ENCODE measurements at places on chromosomes 3 and 15.

DNA sequence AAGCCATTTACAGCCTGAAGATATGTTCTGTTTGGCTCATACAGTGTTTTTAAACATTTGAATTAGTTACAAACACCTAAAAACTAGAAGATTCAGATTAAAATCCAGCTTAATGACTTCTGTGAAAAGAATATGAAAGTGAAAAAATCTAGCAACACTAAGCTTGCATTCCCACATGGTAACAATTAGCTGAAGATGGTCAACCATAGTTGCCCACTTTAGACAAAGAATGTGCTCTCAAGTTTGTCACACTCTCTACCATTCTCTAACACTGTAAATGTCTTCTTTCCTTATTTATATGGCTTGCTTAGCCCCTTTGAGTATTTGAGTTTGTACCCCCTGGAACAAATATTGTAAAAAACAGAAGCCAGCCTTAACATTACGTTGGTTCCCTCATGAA, 32.7 kb downstream of the HDGFL3 start:
- DNase-seq, result no peak

DNA sequence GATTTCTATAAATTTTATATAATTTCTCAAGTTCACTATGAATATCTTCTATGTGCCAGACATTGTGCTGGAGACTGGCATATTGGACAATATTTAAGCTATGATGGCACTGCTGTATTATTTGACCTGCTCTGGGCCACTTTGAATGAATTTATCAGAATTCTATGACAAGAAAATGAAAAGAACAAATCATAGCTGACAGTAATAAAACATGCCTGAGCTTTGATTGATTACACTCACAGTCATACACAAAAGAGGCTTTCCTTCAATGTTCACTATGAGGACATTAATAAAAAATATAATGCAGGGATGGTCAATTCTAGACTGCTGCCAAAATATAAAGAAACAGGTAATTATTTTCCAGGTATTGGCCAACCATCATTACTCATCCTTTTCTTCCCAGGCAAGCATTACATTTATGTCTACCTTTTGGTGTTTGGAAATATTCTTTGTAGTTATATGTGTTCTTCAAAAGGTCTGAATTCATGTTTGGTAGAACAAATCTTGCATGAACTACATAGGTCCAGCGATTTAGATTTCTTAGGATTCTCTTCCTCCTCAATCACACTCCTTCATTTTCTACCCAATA, 81.0 kb upstream of the ALCAM start:
- DNase-seq, result no peak

GRCh38 chr3:106440672-106441071, 571.9 kb upstream of the CBLB start:
- no peak for DNase-seq

DNA sequence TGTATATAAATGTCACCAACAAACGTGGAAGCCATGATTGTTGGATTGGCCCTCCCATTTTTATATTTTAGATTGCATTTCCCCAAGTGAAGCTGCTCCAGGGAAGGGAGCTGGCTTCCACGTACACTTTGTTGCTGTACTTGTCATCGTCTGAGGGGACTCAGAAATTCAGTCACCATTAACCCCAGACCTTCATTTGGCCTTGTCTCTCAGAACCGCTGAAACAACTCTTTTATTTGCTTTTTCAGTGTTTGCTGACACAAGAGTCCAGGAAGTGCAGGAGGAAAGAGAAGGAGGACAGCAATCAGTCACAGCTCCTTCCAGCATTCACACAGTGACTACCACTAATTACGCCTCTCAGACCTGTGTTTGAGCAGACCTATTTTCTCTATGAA, 276.5 kb downstream of the TBL1XR1 start:
- peak; percentile 72 for DNase-seq

- DNase-seq, result no peak
These were observed 194.2 kb downstream of the EBLN2 start for GRCh38 chr3:73255609-73256029.

- DNase-seq, result no peak
These were observed 160.9 kb upstream of the GALNT15 start for GRCh38 chr3:16013568-16013967.

All from NCI-H2081 (cell line).